ENCODE measurements at places on chromosomes 5 and 9.

DNA sequence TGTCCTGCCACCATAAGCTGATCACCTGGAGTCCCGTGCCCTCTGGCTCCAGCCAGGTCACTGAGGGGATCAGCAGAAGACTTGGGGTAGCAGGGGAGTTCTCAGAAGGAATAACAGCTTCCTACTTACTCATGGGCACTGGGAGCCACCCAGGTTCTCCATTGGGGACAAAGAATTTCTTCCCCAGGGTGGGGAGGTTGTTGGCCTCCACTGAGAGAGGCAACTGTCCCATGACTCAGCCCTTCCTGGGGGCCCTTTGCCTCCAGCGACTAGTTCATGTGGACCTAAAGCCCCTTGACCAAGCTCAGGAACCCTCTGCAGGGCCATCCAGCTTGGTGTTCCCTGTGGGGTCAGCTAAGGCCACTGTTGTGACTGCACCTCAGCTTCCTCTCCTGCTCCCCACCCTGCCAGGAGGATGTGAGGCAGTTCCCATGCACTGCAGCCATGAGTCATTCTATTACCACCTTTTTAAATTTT is 175.0 kb downstream of the AUH start:
- DNase-seq = no peak

DNA sequence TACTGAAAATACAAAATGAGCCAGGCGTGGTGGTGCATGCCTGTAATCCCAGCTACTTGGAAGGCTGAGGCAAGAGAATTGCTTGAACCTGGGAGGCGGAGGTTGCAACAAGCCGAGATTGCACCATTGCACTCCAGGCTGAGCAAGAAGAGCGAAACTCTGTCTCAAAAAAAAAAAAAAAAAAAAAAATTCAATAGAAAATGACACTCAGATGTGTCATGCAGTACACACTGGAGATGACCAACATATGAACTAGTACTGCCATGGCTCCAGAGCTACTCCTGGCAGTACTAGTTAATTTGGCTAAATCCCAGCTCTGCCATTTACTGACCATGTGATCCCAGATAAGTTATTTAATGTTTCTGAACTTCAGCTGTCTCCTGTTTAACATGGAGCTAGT is 7.3 kb downstream of the ATOX1 start:
- DNase-seq = no peak

DNA sequence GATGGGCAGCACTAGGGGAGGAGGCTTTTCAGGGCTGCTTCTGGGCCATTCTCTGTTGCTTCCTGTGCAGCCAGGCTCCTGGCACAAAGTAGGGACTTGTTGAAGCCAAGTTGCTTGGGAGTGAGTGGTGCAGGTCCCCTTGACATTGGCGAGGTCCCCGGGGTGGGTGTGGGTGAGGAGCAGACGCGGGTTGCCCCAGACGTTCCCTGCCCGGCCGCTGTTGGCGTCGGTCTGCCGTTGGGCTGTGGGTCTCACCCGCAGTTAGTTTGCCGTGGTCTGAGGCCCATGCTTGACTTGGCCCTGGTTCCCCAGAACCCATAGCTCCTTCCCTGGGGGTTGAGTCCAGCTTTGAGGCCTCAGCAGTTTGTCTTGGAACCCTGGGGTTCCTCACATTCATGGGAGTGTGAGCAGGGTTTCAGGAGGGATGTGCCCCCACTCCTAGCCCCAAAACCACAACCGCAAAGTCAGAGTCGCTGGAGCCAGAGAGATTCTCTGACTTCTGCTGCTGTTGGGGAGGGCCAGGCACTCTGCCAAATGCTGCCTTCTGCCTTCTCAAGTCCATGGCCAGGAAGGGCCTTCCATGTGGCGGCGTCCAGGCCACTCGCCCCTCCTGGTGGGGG is 77.5 kb downstream of the RXRA start:
- DNase-seq = no peak

DNA sequence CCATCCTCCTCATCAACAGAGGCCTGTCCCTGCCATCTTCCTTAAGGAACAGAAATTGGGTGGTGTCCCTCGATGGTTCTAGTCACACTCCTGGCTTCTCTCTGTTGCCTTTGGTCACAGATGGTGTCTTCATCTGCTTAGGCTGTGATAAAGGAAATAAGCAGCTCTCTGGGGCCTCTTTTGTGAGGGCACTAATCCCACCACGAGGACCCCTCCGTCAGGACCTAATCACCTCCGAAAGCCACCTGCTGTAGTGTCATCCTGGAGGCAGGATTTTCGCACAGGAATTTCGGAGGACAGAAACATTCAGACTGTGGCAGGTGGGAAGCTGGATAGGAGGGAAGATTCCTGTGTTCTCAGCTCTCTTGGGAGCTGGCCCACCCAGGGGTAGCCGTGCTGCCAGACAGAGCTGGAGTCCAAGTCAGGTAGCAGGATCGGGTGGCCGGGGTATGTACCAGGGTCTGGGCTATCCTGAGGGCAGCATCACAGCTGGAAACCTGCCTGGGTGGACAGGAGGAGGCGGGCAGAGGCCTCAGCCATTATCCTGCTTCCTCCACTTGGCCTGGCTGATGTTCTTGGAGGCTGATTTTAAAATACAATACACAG is 59.5 kb downstream of the ANKRD33B start:
- no peak for DNase-seq

DNA sequence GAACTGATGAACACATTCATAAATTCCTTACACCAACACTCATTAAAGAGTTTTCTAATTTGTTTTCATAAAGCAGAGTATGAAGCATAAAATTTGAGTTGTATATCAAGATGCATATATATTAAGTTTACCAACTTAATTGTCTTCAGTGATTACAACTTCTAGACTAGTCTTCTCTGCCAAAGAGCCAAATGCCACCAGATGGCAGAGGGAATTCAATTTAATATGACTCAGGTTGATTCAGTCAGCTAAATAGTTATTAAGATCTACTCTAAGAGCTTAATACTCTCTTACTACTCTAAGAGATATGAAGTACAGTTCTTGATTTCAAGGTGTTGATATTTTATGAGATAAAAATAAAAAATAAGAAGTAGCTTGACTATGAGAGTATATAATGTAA is 53.4 kb downstream of the CDH10 start:
- DNase-seq = no peak

DNA sequence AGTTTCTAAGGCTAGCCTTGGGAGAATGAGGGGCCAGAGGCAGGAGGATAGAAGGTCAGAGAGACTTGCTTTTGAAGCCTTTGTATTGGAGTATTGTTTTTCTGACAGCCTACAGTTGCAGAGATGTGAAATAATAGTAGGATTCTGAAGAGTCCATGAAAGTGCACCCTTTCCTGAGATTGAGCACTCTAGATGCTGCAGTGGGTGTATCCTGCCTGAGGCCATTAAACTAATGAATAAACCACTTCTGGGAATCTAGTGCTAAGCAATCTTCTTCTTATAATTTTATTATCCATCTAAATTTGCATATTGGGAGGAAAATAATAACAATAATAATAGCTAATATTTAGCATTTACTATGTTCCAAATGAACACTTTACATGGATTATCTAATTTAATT is 19.3 kb upstream of the NNT start:
- DNase-seq = no peak

- DNase-seq = no peak
Observed at GRCh38 chr5:173774271-173774761, 113.8 kb upstream of the CPEB4 start.

- DNase-seq = no peak
Observed at GRCh38 chr5:71887680-71888079, 168.6 kb downstream of the CARTPT start.

DNA sequence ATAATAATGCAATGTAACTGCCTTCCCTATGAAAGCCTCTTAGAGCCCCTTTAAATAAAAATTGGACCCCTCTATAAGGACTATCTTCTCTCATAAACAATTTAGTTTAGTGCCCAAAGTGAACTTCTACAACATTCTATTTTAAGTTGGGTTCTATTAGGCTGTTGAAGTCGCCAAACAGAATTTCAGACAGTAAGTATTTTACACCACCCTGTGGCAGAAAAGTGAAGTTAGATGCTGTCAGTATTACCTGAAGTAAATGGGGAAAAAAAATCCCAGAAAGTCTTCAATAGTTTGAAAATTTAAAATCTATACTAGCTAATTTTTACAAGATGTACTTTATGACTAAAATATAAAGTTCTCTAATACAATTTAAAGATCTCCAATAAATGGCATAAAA is 29.5 kb downstream of the CAAP1 start:
- DNase-seq = no peak

DNA sequence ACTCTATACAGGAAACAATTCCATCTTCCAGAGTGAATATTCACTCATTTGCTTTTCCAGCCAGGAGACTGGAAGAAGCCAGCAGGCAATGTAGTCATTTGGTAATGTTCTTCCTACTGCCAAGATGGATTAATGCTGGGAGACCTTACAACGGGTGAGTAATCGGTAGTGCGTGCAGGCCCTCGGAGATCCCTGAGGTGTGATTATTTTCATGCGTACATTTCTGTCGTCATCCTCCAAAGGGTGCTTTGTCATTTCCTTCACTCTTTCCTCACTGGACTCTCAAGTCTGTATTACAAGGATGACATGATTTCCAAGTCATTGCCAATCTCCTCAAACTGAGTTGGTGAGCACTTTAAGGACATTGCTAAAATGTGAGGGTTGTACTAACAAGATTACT is 263.5 kb downstream of the CWC27 start:
- DNase-seq = no peak

GRCh38 chr5:148998174-148998797 is 64.6 kb downstream of the SH3TC2 start:
- DNase-seq = no peak

- no peak for DNase-seq
Observed at GRCh38 chr9:78288214-78288892, 8.6 kb upstream of the PSAT1 start.

DNA sequence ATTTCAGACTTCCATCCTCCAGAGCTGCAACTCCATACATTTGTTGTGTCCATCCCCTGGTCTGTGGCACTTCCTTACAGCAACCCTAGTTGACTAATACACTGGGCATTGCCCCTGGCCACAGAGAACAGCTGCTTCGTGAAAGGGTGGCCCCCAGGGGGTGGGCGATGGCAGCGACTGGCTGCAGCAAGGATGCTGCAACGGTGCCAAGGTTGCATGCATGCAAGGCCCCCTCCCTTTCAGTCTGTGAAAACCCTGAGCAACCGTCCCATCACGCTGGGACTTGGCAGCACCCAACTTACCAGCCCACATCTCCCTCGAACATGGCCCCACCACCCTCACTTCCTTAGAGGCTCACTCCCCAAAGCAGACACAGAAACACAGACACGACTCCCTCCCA is 162.5 kb downstream of the MED10 start:
- no peak for DNase-seq

DNA sequence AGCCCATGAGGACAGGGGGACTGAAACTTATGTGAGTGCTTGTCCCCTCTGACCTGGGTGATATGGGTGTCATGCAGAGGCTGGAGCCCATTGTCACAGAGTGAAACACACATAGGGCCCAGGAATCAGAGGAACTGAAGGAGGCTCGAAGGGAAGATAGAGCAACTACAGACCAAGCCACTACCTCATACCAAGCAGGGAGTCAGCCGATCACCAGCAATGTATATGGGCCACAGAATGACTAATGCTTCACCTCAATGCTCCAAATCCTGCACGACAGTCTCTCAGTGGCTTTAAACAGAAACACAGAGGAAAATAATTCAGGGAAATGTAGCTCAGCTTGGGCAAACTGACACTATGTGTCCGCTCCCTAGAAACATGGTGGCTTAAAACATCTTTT is 8.9 kb upstream of the FBXW11 start:
- no peak for DNase-seq

- DNase-seq = no peak
Observed at GRCh38 chr5:72767289-72768010, 49.0 kb upstream of the TNPO1 start.
